NCI-H82 (cell line): ENCODE measurements at places on chromosomes 12 and 14.

DNA sequence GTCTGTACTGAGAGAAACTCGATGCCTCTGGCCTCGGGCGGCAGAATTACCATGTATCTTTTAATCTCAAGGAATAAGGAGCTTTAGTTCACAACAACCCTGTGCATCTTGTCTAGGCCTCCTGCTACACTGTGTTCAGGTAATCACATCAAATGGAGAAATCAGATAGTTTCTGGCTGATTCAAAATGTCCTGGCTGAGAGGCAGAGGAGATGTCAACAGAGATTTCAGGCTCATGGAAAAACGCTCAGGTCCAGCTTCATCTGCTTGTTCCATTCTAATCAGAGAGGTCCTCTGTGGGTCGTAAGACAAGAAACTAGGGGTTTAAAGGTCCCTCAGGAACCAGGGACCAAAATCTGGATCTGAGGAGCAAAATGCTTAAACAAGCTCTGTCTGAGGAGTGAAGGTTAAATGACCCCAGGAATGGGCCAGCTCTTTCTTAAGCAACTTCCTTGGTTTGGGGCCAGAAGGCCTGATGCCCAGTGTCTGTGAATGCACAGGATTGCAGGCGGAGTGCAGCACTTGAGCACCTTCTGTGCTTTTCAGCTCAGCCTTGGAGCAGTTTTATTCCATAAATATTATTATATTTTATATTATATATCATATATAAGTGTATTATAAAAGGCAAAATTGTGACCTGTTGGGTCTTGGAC, 170.2 kb upstream of the PRICKLE1 start:
- no peak for DNase-seq

- no peak for DNase-seq
Observed at GRCh38 chr14:73591690-73592449, at the start of gene ACOT4. Gene ACOT4 (plus strand): TSS chr14:73591873. CDS start chr14:73591960, 87 bp downstream.

GRCh38 chr12:123427036-123427769, 9.3 kb downstream of the RILPL2 start:
- DNase-seq, result no peak

DNA sequence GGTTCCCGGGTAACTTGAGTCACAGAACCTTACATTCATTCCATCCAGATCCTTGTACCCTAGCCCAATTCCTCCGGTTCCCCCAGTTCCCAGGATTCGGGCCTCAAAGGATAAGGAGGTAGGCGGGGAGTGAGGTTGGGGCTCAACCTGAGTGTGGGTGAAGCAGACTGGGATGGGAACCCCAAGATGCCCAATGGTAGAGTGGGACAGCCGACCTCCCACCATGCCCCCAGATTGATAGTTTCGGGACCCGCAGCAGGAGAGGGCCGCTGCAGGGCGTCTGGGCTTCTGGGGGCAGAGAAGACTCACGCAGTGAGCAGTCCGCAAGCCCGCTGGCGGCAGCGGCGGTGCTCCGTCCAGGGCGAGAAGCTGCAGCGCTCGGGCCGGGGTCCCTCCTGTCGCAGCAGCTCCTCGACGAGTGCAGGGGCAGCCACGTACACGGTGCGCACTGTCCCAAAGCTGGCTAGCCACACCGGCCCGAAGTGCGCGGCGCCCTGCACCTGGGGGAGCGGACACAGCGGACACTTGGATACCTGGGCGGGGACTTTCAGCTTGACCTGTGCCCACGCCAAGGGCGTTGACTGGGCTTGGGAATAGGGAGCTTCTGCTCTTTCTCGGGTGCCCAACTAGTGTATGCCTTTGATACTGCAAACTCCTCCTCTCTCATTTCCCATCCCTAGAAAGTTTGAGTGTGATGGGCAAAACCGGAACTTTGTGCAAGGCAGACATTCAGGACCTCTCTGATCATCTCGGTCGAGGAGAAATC, 997 bp downstream of the CYP27B1 start:
- DNase-seq, result no peak

DNA sequence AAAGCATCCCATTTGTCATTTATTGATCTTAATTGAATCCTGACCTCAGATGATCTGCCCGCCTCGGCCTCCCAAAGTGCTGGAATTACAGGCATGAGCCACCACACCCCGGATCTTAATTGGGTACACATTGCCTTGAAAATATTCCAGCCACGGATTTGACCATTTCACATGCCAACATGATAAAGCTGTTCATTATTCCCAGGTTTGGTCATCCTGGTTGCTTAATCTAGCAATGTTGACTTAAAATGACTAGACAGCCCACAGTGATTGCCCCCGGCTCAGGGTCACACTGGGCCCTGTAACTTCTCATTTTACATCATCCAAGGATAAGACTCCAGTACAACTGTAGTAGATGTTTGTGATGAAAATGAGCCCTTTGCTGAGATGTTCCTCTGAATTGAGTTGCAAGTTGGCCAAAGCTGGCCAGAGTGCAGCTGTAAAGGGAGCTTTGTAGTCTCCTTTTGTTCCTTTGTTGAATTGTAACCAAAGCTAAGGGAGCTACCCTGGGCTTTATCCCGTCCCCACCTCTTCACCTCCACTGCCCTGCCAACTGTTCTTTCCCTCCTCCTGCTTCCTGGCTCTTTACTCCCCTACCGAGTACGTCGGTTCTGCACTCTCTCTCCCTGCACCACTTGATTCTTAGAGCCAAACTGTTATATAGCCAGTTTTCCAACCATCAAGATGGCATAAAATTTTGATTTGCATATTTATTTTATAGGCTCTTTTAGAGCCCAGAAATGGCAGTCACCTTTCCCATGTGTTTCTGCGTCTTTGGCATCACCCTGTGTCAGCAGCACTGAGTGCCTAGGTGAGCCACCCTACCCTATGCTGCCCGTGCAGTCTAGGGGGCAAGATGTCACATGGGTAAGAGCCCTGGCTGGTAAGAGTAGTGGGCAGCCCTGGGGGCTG, 141.3 kb upstream of the HIF1A start:
- no peak for DNase-seq

- peak; percentile 81 for DNase-seq
Observed at GRCh38 chr14:23530375-23531055, 21.1 kb downstream of the ZFHX2 start.

DNA sequence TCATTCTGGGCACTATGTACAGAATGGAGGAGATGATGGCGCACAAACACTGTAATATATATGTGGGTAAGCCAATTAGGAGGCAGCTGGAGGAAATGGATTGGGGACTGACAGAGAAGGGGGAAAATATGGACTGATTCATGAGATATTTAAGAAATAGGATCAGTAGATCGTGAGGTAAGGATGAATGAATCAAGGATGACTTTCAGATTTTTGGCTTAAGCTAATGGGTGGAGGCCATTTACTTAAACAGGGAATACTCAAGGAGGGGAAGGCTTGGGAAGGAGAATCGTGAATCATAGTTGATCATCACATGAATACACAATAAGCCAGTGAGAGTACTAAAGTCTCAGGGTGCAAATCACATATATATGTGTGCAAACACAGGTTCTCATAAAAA, 11.2 kb upstream of the GNPNAT1 start:
- peak; percentile 41 for DNase-seq

- peak; percentile 57 for DNase-seq
Observed at GRCh38 chr12:1533602-1534304, 60.6 kb downstream of the FBXL14 start.

DNA sequence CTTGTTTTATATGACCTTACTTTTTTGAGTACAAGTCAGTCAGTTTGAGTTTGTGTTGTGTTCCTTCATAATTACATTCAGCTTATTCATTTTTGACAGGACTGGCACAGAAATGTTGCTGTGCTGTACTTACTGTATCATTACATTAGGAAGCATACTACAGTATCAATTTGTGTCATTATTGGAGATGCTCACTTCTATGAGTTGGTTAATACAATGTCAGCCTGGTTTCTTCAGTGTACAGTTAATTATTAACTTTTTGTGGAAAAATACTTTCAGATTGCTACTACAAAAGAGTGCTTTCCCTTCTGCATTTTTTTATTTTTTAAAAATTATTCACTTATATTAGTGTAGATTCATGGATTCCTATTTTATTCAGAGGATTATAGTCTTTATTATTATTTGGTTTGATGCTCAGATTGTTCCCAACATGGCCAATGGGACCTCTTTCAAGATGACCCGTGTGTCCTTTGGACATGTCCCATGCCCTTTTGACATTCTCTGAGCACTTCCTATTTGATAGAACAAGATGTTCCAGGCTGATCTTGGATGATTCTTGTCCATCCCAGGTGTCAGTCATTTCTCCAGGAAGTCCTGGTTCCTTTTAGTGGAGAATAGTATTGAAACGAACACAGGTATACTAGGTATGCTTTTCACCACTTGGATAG, 66.6 kb downstream of the MON2 start:
- DNase-seq, result no peak
